ENCODE measurements at places on chromosomes 7 and 10. TPM values are rescaled to one million over a fixed set of nuclear protein-coding genes. Genes with fewer than 3 reads are reported as not detected.

ABLIM1 gene
- 81.0 TPM for total RNA-seq

OSBPL3 gene
- 1.2 TPM for total RNA-seq

UFSP1 gene
- total RNA-seq: 4.8 TPM

GIMAP4 gene
- total RNA-seq: 64.7 TPM

ATAD1 gene
- 48.3 TPM for total RNA-seq

PRLHR gene
- total RNA-seq: 0.90 TPM

TMEM229A gene
- total RNA-seq: not detected

ZNF138 gene
- 13.5 TPM for total RNA-seq

NYAP1 gene
- 0.51 TPM for total RNA-seq

APBB1IP gene
- 1.9 TPM for total RNA-seq

FIGNL1 gene
- total RNA-seq: 48.2 TPM

ARHGAP22 gene
- total RNA-seq: 3.6 TPM
